ENCODE measurements at places on chromosomes 7 and 10. TPM values are rescaled to one million over a fixed set of nuclear protein-coding genes. Genes with fewer than 3 reads are reported as not detected.

RAB19 gene
- total RNA-seq, result 0.93 TPM

GARIN1A gene
- total RNA-seq, result 0.49 TPM

LIPN gene
- not detected for total RNA-seq

OR6V1 gene
- total RNA-seq, result not detected

FAM25C gene
- total RNA-seq, result not detected

TACR2 gene
- not detected for total RNA-seq

FOXI2 gene
- not detected for total RNA-seq

CYP2C19 gene
- not detected for total RNA-seq

Measured in camera-type eye (tissue), 1 donor.